ENCODE measurements at places on chromosomes 13 and 19.

DNA sequence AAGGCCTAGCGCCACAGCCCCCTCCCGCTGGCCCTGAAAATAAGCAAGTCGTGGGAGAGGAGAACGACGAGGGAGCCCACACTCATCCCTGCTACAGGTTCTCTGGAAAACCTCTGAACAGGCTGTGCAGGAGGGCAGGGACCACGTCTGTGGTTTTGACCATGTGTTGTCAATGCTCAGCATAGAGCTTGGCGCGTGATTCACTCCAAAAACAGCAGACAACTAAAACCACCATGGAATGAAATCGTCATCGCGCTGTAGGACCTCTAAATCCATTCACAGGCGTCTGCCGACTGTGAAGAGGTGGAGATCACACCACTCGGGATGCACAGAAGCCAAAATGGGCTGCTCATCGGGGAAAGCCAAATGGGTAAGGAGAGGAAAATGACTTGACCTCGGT is 121.3 kb downstream of the COL4A1 start:
- DNase-seq, result no peak

DNA sequence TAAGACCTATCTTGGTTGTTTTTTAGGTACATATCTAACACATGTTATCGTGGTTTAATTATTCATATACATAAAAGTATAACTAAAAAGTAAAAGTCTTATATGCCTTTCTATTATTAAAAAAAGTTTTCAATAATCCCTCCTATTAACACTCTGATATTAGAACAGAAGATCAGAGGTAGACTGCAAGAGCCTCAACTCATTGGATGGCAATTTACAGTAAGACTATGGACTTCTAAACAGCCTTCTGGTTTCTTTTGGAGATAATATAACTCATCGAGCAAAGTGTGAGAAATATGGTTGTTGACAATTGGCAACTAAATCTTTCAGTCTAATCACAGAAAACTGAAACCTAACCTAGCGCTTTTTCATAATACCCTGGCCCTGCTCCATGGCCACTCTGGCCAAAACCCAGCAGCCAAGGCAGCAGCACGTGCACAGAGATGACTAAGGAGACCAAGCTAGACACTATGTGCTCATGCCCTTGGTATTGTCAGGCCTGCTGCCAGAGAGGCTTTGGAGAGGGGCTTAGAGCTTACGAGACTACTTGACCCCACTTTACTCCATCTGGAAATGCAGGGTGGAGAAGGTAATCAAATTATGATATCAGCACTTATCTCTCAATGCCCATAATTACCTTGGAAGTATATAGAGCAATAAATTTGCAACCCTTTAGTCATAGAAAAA is 40.6 kb upstream of the EEF1AKMT1 start:
- DNase-seq, result no peak

GRCh38 chr13:30196025-30196424 is 111.3 kb downstream of the KATNAL1 start:
- DNase-seq, result no peak

- no peak for DNase-seq
These were observed 471.4 kb downstream of the MYO16 start for GRCh38 chr13:109100705-109101304.

- no peak for DNase-seq
These were observed 65.9 kb downstream of the DCT start for GRCh38 chr13:94413598-94413944.

- DNase-seq, result no peak
These were observed 148.5 kb downstream of the KDM4B start for GRCh38 chr19:5117421-5117820.

DNA sequence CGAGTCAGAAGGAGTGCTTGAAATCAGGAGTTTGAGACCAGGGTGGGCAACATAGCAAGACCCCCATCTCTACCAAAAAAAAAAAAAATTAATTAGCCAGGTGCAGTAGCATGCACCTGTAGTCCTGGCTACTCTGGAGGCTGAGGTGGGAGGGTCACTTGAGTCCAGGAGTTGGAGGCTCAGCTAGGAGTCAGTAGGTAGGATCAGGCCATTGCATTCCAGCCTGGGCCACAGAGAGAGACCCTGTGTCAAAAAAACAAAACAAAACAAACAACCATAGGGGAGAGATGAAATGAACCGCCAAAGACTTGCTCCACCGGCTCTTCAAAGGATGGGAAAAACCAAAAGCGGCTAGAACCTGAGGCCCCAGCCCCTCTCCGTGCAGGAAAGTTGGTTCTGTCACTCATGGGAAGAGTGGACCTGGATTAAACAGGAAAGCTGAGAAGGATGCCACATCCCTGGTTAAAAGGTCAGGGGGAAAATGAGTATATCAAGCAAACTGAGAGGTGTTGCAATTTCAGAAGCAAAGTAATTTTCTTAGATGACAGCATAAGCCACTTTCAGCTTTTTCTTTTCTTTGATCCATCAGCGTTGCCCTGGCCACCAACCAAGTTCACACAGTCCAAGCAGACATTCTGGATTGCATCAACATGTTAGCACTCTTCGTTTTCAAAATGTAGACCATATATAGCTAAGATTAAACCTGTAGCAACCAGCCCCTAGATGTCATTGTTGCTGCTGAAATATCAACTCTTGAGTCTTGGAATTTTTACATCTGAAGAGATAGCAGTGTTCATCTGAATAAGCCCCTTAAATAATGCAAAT is 8.9 kb upstream of the ZNF507 start:
- no peak for DNase-seq

- DNase-seq, result no peak
These were observed 78.0 kb downstream of the STARD13 start for GRCh38 chr13:33207615-33207961.

GRCh38 chr19:33080761-33081681 is at the start of gene GPATCH1:
Gene GPATCH1, plus strand, starts transcription at chr19:33081181. Its CDS starts 13 bp downstream, at chr19:33081194.
- DNase-seq, result peak; percentile 81

DNA sequence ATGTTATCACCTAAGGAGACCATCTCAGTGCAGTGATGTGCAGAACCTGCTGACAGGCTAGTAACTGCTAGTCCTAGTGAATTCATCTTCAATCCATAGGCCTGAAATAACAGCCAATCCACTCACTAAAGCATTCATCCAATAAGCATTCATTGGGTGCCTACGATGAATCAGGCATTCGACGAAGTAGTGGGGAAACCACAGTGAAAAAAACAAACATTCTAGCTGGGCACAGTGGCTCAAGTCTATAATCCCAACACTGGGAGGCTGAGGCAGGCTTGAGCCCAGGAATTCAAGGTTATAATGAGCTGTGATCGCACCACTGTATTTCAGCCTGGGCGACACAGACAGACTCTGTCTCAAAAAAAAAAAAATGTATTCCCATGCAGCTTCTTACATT is 135.6 kb downstream of the RNF17 start:
- DNase-seq, result no peak

GRCh38 chr19:48739404-48740163 is 826 bp downstream of the RASIP1 start:
- no peak for DNase-seq

DNA sequence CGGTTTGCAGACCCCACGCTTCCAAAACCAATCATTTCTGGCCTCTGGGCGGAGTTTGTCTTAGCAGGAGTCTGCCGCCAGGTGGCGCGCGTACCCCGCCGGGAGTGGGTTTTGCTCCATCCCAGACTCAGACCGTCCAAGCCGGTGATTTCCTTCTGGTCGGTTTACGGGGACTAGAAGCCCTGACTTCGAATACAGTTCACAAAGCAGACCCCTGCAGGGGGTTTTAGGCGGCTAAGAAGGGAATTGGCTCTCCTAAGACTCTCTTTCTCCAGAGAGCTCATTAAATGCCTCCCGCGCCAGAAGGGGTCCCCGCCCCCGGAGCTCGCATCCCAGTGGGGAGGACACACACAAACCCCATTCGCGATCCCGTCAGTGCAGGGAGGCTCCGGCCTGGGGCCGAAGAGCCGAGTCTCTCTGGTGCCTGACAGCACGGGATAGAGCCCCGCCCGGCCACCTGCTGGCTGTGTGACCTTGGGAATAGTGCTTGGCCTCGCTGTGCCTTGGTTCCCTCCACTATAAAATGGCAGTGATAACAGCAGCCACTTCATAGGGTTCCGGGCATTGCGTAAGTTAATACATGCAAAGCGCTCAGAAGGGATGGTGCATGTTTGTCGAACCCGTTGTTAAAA is 8.6 kb upstream of the NUP62 start:
- peak; percentile 77 for DNase-seq

DNA sequence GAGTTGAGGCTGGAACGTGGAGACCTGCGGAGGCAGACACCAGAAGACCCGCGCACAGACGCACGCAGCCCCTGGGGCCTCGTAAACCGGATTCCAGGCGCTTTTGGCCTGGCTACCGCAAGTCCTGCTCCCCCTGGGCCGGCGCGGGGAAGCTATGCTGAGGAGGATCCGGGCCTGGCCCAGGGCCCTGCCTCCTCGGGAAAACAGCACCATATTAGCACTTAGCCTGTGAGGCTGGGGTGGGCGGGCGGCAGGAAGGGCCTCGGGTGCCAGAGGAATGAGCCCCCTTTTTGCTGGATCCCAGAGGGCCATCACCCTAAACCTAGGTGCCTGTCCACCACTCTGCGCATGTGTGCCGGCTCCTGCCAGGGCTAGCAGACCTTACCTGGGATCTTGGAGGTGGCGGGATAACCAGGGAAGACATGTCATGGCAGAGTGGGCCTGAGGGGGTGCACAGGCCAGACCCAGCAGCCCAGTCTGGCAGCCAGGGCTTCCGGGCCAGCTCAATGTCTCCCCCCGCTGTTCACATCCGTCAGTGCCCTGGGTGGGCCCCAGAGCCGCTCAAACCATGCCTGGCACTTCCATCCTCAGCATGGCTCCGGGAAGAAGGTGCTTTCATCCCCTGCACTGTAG is 7.3 kb downstream of the ELOF1 start:
- DNase-seq, result no peak

GRCh38 chr19:13208672-13209483 is 58.7 kb downstream of the IER2 start:
- DNase-seq, result no peak

DNA sequence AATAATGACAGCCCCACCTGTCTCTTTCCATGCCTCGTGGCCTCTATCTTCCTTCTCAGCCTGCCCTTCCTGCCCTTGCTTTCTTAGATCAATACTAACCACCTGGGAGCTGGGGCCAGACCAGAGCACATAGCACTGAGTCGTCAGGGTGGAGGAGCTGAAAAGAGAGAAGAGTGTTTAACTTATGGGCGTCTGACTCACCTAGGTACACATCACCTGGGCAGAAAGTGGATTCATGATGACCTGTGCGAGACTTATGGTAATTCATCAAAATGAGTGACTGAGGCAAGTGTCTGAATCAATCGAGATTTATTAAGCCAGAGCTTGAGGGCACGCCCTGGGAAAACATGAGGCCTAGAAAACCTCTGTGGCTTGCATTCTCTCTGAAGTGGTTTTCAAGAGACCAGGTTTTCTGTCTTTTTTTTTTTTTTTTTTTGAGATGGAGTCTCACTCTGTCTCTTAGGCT is 19.2 kb downstream of the CEACAM6 start:
- DNase-seq, result peak; percentile 66

DNA sequence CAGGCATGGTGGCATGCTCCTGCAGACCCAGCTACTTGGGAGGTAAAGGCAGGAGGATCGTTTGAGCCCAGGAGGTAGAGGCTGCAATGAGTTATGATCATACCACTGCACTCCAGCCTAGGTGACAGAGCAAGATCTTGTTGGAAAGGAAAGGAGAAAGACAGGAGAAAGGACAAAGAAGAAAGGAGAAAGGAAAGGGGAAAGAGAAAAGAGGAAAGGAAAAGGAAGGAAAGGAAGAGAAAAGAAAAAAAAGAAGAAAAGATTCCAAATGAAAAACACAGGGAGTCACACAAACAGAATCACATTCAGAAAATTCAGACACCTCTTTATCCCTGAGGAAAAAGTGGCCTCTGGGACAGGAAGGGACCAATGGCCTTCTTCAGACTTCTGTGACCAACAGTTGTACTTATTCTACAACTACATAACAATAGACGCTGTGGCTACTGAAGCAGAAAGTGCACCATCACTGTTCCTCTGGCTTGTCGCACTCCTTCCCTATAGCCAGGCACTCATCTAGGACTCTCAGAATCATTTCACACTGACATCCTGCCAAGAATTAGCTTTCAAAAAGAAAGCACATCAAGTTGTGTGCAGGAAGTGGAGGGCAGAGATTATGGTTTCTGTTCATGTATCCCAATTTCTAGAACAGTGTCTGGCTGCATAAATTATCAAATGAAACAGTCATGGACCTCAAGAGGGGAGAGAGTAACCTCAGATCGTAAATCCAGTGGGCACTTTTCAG is 5.9 kb downstream of the MTMR6 start:
- no peak for DNase-seq

DNA sequence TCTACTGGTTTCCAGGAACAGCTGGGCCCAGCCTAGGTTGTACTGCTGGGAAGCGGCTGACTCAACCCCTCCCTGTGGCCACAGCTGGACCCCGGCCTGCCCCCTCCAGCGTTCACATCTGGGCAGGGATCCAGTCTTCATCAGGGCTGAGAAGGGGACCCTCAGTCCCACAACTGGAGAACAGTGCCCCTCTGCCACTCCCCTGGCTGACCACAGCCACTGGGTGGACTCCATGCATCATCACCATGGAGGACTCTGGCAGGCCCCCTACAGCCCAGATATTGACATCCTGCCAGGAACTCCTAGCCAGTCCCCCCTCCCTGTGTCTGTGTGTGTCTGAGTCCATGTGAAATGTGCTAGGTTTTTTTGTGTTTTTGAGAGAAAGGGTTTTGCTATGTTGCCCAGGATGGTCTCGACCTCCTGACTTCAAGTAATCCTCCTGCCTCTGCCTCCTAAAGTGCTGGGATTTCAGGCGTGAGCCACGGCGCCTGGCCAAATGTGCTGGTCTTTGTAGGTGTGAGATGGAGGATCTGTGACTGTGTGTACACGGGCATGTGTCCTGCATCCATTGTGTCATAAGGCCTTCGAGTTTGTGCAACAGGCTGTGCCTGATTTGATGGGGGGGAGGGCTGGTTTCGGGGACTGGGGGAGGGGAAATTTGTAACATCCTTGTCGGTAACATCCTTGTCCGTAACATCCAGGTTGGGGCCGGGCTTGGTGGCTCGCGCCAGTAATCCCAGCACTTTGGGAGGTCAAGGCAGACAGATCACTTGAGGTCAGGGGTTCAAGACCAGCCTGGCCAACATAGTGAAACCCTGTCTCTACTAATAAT is 4.0 kb upstream of the HOOK2 start:
- no peak for DNase-seq

DNA sequence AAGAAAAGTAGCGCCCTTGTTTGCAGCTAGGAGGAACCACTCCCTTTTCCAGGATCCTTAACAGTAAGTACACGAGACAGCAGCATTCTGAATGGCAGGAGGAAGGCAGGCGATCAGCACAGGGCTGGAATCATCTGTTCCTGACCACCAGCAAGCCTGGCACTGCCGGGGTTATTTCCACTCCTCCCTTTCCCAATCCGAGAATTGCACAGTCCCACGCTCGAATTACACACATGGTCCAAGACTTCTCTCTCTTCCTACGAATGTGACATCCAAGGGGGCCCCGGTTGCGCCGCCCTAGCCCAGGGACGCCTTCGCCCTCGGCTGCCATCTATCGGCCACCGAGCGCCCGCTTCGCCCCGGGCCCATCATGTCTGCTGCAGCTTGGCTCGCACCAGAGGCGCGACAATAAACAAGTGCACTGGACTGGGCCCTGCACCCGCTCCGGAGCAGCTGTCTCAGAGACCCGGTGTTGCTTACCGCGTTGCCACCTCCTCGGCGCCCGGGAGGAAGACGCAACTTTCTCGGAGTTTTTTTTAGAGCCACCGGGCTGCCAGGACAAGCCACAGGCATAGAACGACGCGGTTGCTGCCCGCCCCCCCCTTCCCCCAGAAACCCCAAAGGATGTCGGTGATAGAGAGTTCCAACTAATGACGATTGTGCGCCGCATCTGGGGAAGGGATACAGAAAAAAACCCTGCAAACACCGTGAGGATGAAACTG is at the start of gene SLITRK5:
Gene SLITRK5 (plus strand): TSS at position 341 of the 722 bp plus-strand sequence. CDS start 4,018 bp downstream, outside the sequence.
- peak; percentile 32 for DNase-seq

Data from CD4-positive, alpha-beta T cell treated with Interleukin-4 for 1 hour (primary cell).